D721Med (cell line): ENCODE measurements at places on chromosomes 16 and 17.

DNA sequence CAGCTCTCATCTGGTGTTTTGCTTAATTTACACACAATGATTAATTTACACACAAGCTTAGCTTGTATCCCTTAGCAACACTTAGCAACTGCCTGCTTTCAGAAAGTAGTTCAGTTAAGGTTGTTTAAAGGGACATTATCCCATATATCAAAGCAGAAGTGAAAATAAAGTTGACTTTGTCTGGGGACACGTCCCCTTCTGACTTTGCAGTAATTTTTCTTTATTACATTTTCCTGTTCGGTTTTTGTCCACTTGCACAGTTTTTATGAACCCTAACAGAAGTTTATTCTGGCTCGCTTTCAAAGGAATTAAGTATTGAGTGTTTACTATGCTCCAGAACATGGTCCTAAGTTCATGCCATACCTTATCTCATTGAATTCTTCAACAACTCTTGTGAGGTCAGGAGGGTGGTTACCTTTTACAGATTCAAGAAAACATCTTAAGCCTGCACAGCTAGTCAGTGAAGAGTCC, 41.5 kb downstream of the ARHGAP44 start:
- no peak for DNase-seq

DNA sequence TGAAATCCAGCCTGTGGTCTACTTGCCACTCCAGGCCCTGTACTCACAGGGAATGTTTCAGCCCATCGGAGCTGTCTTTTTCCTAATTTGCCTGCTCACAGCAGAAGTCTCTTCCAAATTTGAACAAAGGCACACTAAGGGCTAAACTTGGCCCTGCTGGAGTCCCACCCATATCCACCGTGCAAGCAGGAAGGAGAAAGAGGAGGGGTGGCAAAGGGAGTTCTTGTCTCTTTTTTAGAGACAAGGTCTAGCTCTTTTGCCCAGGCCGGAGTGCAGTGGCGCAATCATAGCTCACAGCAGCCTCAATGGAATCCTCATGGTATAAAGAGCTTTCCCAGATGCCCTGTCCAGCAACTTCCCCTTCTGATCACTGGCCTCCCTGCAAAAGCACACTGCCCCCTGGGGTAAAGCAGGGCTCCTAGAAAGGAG, 2.7 kb upstream of the PRM1 start:
- DNase-seq, result no peak

DNA sequence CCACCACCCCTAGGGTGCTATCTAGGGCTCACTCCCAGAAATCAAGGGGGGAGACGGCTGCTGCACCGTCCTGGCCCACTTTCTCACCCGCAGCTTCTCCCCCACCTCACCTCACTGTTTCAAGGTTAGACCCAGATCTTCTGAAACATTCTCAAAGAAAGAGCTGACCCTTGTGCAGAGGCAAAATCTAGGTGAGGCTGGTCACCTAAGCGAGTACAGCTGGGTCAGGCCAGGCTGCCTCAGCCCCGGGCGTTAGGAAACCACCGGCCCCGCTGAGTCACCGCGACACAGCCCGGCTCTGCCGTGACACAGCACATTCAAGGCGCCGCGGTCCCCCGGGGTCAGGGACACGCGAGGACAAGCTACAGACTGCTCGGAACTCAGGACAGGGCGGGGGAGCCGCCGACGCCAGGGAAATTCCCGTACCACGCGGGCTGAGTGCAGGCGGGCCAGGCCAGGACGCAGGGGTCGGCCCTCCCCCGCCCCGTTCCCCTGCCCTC, 27.1 kb downstream of the GNPTG start:
- no peak for DNase-seq

DNA sequence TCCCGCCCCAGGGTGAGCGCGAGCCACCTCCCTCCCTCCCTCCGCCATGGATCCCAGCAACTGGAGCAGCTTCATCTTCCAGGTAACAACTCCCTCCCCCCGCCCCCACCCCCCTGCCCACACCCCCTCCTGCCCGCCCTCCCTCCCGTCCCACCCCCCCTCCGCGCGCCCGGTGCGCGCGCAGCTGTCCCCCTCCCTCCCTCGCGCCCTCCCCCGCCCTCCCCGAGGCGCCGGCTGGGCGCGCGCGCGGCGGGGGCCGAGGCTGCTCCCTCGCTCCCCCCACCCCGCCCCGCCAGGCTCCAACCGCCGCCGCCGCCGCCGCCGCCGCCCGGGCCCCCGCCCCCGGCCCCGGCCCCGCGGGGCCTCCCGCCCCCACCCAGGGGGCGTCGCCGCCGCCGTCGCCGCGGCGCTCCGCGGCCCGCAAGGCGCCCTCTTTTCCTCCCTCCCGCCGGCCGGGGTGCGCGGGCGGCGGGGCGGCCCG, at the start of gene MAZ:
Gene MAZ, plus strand, starts transcription at position 431 of the 481 bp plus-strand sequence. CDS start 173 bp downstream, outside the sequence.
- no peak for DNase-seq

GRCh38 chr17:66056148-66056547, 135.8 kb downstream of the CEP112 start:
- no peak for DNase-seq

DNA sequence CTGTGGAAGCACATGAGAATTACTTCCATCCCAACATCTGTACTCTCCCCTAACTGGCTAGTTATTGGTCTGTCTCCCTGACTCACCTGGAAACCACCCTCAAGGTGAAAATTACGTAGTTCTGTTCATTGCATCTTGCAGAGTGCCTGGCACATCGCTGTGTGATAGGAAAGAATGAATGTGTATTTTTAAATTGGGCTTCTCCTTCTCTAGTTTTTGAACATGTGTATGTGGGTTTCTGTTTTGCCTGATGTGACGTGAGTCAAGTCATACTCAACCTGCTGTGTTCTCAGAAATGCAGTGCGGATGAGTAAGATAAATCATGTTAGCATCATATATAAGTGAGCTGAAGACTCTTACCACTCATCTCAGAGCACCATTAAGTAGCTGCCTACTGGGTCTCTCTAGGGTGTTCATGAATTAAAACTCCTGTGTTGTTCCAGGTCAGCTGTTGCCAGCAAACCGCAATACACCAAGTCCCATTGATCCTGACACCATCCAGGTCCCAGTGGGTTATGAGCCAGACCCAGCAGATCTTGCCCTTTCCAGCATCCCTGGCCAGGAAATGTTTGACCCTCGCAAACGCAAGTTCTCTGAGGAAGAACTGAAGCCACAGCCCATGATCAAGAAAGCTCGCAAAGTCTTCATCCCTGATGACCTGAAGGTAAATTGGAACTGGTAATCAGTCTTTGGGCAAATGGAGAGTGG, 50.2 kb downstream of the HLF start:
- no peak for DNase-seq

DNA sequence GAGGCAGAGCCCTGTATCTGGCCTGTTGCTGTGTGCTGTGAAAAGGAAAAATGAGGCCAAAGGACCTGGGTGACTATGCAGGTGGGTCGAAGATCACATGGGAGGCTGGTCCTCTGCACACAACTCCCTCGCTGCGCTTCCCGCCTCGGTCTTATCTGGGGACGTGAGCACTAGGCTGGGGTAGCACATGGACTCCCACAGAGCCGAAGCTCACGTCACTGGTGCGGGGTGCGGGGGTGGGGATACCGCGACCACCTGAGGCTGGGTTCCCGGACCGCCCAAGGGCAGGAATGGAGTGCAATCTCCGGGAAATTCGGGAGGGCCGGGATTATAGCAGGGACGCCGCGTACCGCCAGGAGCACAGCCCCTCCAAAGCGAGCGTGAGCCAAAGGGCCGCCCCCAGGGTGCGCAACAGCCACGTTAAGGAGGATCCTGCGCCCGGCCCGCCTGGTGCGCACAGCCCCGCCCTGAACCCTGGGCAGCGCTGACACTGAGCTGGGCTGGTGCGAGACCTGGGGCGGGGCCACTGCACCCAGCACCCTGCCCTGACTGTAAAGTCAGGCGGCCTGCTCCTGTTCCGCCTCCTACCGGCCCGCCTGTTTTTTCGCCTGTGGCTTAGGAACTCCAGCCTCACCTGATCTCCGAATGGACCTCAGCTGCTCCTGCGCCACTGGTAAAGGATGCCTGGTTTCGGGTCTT, 4.8 kb downstream of the MT1A start:
- no peak for DNase-seq

- no peak for DNase-seq
Observed at GRCh38 chr17:60398227-60398959, 6.5 kb upstream of the USP32 start.

DNA sequence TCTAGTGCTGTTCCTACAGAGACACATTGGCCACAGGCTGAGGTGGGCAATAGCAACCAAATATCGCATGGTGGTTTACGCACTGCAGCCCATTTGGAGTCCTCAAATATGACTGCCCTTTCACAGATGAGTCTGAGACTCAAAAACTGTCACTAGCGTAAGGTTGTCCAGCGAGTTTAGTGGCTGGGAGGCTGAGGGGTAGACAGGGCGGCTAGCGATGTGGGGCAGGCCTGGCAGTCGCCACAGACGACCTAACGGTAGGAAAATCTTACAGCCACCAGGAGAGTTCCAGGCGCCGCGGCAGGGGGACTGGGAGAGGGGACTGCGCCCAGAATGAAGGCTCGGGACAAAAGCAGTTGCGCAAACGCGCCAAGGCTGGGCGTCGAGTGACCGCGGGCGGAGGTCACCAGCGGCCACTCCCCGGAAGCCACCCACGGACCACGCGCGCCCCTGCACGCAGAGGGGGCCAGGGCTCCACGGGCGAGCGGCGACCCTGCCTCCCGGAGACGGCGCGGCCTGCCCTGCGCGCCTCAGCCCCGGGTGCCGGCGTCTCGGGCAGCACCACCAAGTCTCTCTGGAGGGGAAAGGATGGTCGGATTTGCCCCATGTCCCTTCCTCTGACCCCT, 699 bp upstream of the MAP1LC3B start:
- no peak for DNase-seq
